CD4-positive, alpha-beta T cell (primary cell): ENCODE measurements at places on chromosomes 1 and 21.

DNA sequence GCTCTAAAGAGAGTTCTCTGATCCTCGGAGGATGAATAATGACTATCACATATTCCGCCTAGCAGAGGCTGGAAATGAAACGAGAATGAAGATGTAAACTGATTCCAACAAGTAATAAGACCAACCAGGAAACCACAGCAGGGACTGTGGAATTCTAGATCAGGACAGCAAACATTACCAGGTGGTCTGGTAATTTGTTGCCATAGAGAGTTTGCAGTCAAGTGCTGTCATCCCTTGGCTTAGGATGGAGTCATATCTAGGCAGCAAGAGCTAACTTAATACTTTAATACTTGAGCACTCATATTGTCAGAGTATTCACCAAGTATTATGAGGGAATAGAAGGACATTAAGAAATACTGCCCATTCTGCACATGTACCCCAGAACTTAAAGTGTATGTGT lies 45.1 kb upstream of the MUTYH start:
- DNase-seq, result no peak

DNA sequence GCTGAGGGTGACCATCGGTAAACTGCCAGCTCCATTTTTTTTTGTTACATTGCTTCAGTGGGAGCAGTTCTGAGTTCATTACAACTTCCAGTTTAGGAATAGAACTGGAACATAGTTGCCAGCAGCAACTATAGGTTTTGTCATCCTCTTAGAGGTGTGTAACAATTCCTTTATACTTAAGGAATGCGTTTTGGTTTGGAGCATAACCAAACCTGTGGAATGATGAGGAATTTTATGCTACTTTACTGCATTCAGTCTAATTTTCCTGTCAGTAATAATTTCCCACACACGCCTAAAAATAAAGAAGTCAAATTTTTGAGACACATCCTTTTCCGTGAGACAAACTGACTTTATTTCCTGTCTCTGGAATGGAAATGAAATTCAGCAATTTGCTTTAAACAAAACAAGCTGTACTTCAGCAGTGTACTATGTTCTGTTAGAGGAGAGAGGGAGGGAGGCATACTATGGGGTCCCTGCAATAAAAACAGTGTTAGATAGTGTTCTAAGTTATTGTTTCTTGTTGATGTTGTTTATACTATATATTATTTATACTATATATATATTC lies 4.8 kb upstream of the AMPD1 start:
- DNase-seq, result no peak

GRCh38 chr1:117036018-117036461 lies 24.1 kb upstream of the TTF2 start:
- no peak for DNase-seq

GRCh38 chr1:45820788-45821187 lies 17.4 kb downstream of the MAST2 start:
- DNase-seq, result no peak

DNA sequence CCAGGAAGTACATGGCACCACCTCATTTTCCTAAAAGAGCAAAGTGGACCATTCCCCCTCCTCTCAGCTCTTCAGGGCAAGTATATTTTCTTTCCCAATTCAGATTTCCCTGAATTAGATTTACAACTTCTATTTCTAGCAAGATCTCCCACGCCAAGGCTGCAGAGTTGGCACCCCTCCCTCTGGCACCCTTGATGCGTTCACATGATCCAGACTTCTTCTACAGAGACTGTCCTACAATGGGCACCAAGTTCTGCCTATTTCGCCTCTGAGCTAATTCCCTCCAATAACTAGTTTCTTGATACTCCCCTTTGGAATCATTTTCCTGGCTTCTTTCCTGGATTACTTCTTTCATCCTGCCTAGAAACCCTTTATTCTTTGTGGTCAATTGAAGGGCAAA lies 122.0 kb downstream of the CDC7 start:
- DNase-seq, result no peak

- no peak for DNase-seq
Measured at GRCh38 chr1:42005530-42005929, 86.8 kb upstream of the HIVEP3 start.

DNA sequence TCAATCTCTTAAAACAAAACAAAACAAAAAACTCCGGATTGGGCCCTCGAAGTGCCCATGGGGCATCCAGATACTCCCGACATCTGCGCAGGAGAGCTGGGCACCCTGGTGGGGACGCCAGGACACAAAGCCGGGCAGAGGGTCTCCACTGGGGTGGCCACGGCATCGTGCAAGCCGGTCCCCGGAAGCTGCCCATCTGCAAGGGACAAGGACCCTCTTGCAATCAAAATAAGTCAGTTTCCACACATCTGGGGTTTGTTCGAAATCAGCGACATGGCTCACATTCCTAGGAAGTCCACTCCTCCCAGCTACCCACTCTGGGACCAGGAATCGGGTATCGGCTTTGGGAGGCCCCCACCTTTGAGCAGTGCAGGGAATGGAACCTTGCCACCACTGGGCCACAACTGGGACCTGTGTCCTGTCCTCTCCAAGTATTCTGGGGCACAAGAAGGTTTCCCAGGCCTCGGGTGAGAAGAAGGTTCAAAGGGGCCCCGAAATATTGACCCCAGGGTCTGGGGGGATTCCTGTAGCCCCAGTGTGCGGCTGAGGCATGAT lies 4.6 kb upstream of the PRDM16 start:
- DNase-seq, result no peak

DNA sequence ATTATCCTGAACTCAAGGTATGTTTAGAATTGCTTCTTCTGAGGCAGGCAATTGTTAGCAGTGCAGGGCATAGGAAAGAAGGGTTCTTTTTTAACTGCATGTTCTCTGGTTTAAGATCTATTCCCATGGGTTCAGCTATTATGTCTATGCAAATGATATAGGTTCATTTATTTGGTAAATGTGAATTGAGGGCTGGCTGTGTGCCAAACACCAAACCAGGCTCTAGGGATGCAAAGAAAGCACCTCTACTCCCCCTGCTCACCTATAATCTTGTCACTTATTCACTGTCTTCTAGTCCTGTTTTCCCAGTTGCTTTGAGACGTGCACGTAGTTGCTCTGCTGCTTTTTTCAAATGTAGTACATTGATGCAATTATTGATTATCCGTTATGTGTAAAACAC lies 691 bp upstream of the KIFAP3 start:
- DNase-seq, result no peak

- no peak for DNase-seq
Measured at GRCh38 chr1:54835131-54835898, 34.2 kb upstream of the TTC22 start.

- DNase-seq, result no peak
Measured at GRCh38 chr21:37392441-37392840, 25.9 kb downstream of the DYRK1A start.

- no peak for DNase-seq
Measured at GRCh38 chr1:186740324-186740723, 60.1 kb upstream of the PTGS2 start.

GRCh38 chr21:37986751-37987399 lies 70.6 kb upstream of the KCNJ6 start:
- no peak for DNase-seq

DNA sequence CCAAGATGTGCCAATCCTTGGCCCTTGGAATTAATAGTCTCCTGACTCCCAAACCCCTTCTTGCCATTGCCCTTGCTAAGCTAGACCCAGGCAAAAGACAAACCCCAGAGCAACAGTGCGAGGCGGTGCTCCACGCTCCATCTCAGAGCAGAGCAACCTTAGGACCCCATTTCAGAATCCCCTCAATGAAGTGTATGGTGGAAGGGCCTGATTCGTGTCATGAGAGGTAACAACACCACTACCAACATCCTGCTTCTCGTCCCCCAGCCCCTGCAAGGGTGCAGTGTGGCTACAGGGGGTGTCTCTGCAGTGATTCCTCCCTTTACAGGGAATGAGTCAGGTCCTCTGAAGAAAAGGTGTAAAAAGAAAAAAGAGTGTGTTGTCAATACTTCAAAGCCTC lies 103.9 kb upstream of the IRF2BP2 start:
- DNase-seq, result no peak

DNA sequence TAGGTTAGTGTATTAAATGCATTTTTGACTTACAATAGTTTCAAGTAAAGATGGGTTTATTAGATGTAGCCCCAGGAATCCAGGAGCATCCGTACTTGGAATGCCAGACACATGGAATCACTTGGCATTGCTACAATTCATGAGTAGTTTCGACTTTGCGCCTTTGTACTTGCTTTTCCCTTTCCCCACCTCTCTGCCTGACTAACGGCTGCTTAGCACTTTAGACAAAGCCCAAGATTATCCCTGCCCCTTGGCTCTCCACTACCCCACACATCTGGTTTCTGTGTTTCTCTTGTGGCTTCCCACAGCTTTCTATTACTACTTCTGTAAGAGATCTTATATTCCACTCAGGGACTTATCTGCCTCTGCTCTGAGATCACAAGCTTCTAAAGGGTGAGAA lies 397.7 kb upstream of the POU3F1 start:
- DNase-seq, result no peak

GRCh38 chr1:42830631-42831030 lies 13.4 kb upstream of the SVBP start:
- no peak for DNase-seq

- DNase-seq, result no peak
Measured at GRCh38 chr1:57831624-57832023, 407.8 kb upstream of the DAB1 start.

GRCh38 chr1:15676688-15677661 lies 7.1 kb upstream of the PLEKHM2 start:
- DNase-seq, result no peak

DNA sequence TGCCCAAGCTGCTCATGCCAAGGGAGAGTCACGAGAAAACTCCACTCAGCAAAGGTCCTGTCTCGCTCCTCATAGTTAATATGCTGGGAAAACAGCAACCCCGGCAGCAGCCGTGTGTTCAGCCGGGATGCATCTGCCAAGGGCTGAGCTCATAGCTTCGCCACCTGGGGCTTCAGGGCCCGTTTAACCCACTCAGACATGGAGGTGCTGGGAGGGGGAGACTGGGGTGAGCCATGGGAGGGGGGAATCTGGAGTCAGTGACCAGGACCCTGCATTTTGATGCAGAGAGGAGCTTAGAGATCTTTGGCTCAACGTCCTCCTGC lies 283.4 kb downstream of the PTPRU start:
- no peak for DNase-seq

- no peak for DNase-seq
Measured at GRCh38 chr1:182672487-182672836, 11.9 kb downstream of the RGS8 start.

- DNase-seq, result no peak
Measured at GRCh38 chr21:36310016-36310415, 10.0 kb upstream of the MORC3 start.

DNA sequence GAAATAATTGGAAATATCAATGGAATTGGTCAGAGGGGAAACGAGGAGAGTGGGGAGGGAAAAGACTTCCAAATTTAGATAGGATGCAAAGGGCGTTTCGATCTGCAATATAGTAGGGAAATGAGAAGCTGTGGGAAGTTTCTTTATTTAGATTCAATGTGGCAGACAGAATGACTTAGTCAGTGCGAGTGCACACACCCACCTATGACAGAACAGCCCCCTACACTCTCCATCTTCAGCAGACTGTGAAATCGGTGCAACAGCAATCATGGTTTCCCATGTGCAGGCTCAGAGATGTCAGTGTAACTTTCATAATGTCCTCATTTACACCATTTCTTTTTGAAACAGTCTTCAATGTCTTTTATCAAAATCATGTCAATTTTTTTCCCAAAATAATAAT lies 46.0 kb downstream of the DIP2A start:
- DNase-seq, result no peak
